Naive B cell (primary cell): ENCODE measurements at places on chromosomes 2 and 18. TPM values are rescaled to one million over a fixed set of nuclear protein-coding genes. Genes with fewer than 3 reads are reported as not detected.

Gene CPLX4
- not detected for polyA plus RNA-seq

Gene FOSL2
- polyA plus RNA-seq: 0.06 TPM

Gene FAP
- not detected for polyA plus RNA-seq

Gene ANO7
- not detected for polyA plus RNA-seq

Gene GALR1
- not detected for polyA plus RNA-seq

Gene BOK
- polyA plus RNA-seq: not detected

Gene C2orf66
- polyA plus RNA-seq: not detected

Gene HOXD4
- polyA plus RNA-seq: not detected

Gene MATN3
- polyA plus RNA-seq: not detected

Gene DCDC2C
- polyA plus RNA-seq: not detected

Gene KCNK3
- not detected for polyA plus RNA-seq

Gene PSMA8
- polyA plus RNA-seq: 2.9 TPM

Gene HOXD11
- polyA plus RNA-seq: not detected

Gene ANKRD23
- not detected for polyA plus RNA-seq

Gene IL36RN
- not detected for polyA plus RNA-seq

Gene CRYGC
- not detected for polyA plus RNA-seq

Gene MYO5B
- 0.44 TPM for polyA plus RNA-seq

Gene REEP1
- not detected for polyA plus RNA-seq

Gene ITGB6
- polyA plus RNA-seq: not detected

Gene HOXD8
- polyA plus RNA-seq: not detected

Gene GREB1L
- not detected for polyA plus RNA-seq

Gene MC5R
- not detected for polyA plus RNA-seq

Gene PLEKHH2
- polyA plus RNA-seq: not detected
